ENCODE measurements at places on chromosomes 4 and X. TPM values are rescaled to one million over a fixed set of nuclear protein-coding genes. Genes with fewer than 3 reads are reported as not detected.

DNA sequence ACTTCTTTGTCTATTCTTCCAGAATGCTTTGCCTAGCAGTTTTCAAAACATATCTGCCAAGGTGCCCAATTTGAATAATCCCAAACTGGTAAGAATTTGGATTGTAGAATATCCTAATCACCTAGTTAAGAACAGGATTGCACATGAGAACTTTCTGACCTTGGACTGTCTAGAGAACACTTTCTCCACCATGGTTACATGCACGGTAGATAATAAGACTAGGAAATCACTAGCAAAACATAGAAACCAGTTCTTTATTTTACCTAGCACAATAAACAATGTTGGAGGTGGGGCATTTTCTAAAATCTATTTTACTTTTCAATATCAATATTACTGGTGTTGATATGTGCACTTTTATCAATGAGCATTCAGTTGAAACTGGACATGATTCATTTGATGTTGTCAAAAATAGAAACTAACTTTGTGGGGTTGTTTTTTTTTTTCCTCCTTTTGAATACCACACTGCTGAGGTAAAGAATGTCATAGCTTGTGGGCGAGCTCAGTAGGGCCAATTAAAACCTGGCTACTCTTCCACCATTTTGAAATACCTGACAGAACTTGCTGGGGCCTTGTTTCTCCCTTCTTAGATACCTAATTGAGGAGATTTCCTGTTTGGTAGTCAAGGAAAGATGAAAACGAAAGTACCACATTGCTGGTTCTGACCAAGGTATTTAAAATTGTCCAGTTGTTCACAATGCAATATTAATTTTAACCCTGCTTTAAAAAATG lies 10.4 kb downstream of the MID1IP1 start:
- no peak overlapping the region for H3K27ac ChIP-seq
- no peaks in the 10 kb centered on the region for H3K36me3 ChIP-seq
- no peaks in the 10 kb centered on the region for H3K27me3 ChIP-seq
- H3K4me3 ChIP-seq = no peak overlapping the region
- H3K4me1 ChIP-seq = no peaks in the 10 kb centered on the region
- no peak for DNase-seq

Gene COL4A6
- total RNA-seq = 3.3 TPM

GRCh38 chr4:141275834-141276233 lies 55.1 kb downstream of the ZNF330 start:
- no peak for DNase-seq
- no peak overlapping the region for H3K4me3 ChIP-seq
- no peaks in the 10 kb centered on the region for H3K27me3 ChIP-seq
- H3K4me1 ChIP-seq = no peaks in the 10 kb centered on the region
- no peaks in the 10 kb centered on the region for H3K36me3 ChIP-seq
- no peak overlapping the region for H3K27ac ChIP-seq

GRCh38 chr4:182067828-182068227 lies 175.4 kb upstream of the TENM3 start:
- no peak overlapping the region for H3K27ac ChIP-seq
- H3K36me3 ChIP-seq = no peaks in the 10 kb centered on the region
- H3K4me3 ChIP-seq = no peak overlapping the region
- H3K27me3 ChIP-seq = no peaks in the 10 kb centered on the region

DNA sequence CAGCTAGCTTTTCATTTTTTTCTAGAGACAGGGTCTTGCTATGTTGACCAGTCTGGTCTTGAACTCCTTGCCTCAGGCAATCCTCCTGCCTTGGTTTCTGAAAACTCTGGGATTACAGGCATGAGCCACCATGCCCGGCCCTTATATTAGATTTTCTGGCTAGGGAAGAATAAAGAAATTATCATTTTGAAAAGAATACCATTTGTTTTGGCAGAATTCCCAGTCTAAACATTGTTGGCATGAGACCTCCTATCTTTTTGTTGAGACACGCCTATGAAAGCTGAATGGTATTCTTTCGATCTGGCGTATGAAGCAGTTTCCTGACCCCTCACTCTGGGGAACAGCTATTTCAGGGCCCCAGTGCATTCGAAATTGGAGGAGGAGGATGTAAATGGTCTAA lies 107.0 kb downstream of the REPS2 start:
- no peaks in the 10 kb centered on the region for H3K36me3 ChIP-seq
- no peak for DNase-seq
- no peak overlapping the region for H3K4me3 ChIP-seq

Gene UGT8
- 42.2 TPM for total RNA-seq

DNA sequence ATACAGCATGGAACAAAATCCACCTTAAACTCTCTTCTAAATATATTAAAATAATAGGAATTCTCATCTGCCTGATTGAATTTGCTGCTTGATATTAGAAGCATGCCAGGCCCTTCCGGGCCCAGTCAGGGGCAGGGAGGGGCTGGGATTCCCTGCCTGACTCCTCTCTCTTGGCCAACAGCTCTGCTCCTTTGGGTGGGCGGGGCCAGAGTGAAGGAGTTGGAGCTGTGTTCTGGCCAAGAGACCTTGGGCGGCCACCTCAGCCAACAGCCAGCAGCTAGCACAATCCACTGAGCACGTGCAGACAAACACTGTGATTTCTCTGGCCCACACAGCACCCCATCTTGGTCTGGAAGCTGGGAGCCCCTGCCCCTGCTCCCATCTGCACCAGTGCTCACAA lies 140.3 kb downstream of the PJA1 start:
- no peaks in the 10 kb centered on the region for H3K4me1 ChIP-seq
- H3K4me3 ChIP-seq = no peak overlapping the region
- H3K27me3 ChIP-seq = no peaks in the 10 kb centered on the region
- H3K36me3 ChIP-seq = no peaks in the 10 kb centered on the region
- DNase-seq = peak; percentile 58

Gene STS
- total RNA-seq = 13.4 TPM

GRCh38 chr4:109233570-109233969 lies 68.9 kb downstream of the COL25A1 start:
- DNase-seq = no peak
- no peaks in the 10 kb centered on the region for H3K4me1 ChIP-seq
- H3K4me3 ChIP-seq = no peak overlapping the region
- H3K36me3 ChIP-seq = no peaks in the 10 kb centered on the region
- no peaks in the 10 kb centered on the region for H3K27me3 ChIP-seq
- H3K27ac ChIP-seq = no peak overlapping the region

GRCh38 chr4:101279377-101279871 lies 67.9 kb downstream of the PPP3CA start:
- no peak overlapping the region for H3K27ac ChIP-seq
- no peak for DNase-seq
- H3K27me3 ChIP-seq = no peaks in the 10 kb centered on the region
- no peak overlapping the region for H3K4me3 ChIP-seq

GRCh38 chr4:82645936-82646565 lies 84.3 kb upstream of the TMEM150C start:
- no peaks in the 10 kb centered on the region for H3K27me3 ChIP-seq
- no peak overlapping the region for H3K27ac ChIP-seq
- no peak for DNase-seq
- H3K36me3 ChIP-seq = no peaks in the 10 kb centered on the region
- H3K4me1 ChIP-seq = no peaks in the 10 kb centered on the region
- no peak overlapping the region for H3K4me3 ChIP-seq

Gene HPGDS
- 7.4 TPM for total RNA-seq

- no peak overlapping the region for H3K4me3 ChIP-seq
- no peak overlapping the region for H3K27ac ChIP-seq
- H3K27me3 ChIP-seq = no peaks in the 10 kb centered on the region
- no peak for DNase-seq
- H3K4me1 ChIP-seq = no peaks in the 10 kb centered on the region
Observed at GRCh38 chr4:47784222-47784621, 53.6 kb downstream of the CORIN start.

DNA sequence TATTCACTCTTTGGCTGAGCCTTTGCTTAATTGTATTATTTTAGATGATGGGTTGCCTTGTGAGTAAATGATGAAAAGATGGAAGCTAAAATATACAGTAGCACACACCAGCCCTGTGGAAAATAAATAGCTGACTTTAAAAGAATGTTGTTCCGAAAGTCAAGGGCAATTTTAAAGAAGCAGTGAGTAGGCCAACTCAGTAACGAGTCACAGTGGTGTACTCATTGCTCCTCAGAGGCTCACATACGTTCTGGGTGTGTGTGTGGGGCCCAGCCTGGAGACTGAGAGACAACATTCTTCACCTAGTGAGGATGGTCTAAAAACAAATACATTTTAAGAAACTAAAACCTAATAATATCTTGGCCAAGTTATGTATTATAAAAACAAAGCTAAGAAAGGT lies 640.3 kb downstream of the TRIML1 start:
- H3K27me3 ChIP-seq = no peaks in the 10 kb centered on the region
- no peaks in the 10 kb centered on the region for H3K4me1 ChIP-seq
- no peak overlapping the region for H3K27ac ChIP-seq
- no peak for DNase-seq
- H3K36me3 ChIP-seq = no peaks in the 10 kb centered on the region

Gene ZCCHC18
- 0.79 TPM for total RNA-seq

DNA sequence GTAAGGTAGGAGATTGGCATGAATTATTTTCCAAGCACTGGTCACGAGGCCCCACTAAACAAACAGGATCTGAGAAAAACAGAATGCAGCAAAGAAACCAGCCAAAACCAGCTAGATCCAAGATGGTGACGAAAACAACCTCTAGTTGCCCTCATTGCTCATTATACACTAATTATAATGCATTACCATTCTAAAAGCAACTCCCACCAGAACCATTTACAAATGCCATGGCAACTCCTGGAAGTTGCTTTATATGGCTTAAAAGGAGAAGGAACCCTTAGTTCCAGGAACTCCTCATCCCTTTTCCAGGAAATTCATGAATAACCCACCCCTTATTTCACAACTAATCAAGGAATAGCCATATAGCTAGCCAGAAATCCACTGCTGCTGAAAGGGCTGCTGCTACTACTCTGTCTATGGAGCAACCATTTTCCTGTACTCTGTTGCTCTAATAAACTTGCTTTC lies 69.3 kb downstream of the ABCB7 start:
- no peaks in the 10 kb centered on the region for H3K36me3 ChIP-seq
- no peak overlapping the region for H3K27ac ChIP-seq
- no peak overlapping the region for H3K4me3 ChIP-seq
- DNase-seq = peak; percentile 0

- H3K27ac ChIP-seq = no peak overlapping the region
- no peaks in the 10 kb centered on the region for H3K4me1 ChIP-seq
- no peaks in the 10 kb centered on the region for H3K36me3 ChIP-seq
- DNase-seq = no peak
Observed at GRCh38 chr4:104571341-104571740, 76.6 kb upstream of the CXXC4 start.

DNA sequence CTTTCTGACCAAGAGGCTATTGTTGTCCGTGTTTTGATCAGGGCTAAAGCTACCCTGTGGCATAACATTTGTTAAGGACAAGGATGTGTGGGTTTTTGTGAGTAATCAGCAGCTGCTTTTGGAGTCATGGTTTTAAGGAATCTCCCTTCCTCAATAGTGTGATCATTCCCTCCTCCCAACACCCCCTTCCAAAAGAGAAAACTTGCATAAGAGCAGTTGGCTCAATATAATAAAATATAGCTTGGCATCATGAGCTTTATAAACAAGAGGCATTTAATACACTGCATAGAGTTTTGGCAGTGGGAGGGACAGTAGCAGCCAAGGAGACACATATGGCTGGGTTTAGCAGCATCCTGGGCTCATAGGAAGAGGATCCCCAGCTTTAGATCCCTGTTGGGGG lies 84.7 kb downstream of the NHS start:
- H3K27me3 ChIP-seq = peaks cover 10% of the 10 kb centered on the region
- H3K27ac ChIP-seq = no peak overlapping the region
- no peak for DNase-seq
- no peaks in the 10 kb centered on the region for H3K36me3 ChIP-seq
- no peaks in the 10 kb centered on the region for H3K4me1 ChIP-seq

DNA sequence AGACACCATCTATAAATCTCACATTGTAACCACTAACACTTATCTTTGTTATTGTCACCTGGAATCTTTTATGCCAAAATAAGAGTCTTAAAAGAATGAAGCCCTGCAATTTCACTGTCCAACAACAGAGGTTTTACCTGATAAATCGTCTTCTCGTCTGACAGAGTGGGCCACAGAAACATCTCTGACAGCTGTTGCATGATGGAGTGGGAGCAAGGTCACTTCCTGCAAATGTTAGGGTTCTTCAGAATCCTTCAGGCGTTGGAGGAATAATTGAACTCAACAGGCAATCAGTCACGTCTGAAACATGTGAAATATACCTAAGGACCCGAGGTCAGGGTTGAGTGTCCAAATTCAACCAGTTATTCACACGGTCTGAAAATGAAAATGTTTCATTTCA lies 353.6 kb downstream of the TRIML1 start:
- H3K4me1 ChIP-seq = no peaks in the 10 kb centered on the region
- no peak for DNase-seq
- H3K27ac ChIP-seq = no peak overlapping the region
- no peaks in the 10 kb centered on the region for H3K36me3 ChIP-seq

GRCh38 chrX:13699183-13699826 lies 10.4 kb downstream of the RAB9A start:
- H3K36me3 ChIP-seq = no peaks in the 10 kb centered on the region
- no peak for DNase-seq
- H3K27me3 ChIP-seq = peaks cover 13% of the 10 kb centered on the region
- no peak overlapping the region for H3K4me3 ChIP-seq
- H3K27ac ChIP-seq = no peak overlapping the region

GRCh38 chr4:140047786-140048185 lies 106.2 kb downstream of the MAML3 start:
- no peak overlapping the region for H3K4me3 ChIP-seq
- H3K27me3 ChIP-seq = no peaks in the 10 kb centered on the region
- H3K4me1 ChIP-seq = peaks cover 8% of the 10 kb centered on the region
- no peak for DNase-seq
- H3K36me3 ChIP-seq = no peaks in the 10 kb centered on the region

Gene CT55
- not detected for total RNA-seq

GRCh38 chr4:143289370-143289769 lies 47.3 kb upstream of the GAB1 start:
- H3K4me1 ChIP-seq = no peaks in the 10 kb centered on the region
- no peak for DNase-seq
- H3K27ac ChIP-seq = no peak overlapping the region
- no peak overlapping the region for H3K4me3 ChIP-seq
- H3K36me3 ChIP-seq = no peaks in the 10 kb centered on the region

Gene MAGEA10
- total RNA-seq = not detected

GRCh38 chr4:111433441-111433840 lies 711.8 kb upstream of the FAM241A start:
- no peaks in the 10 kb centered on the region for H3K4me1 ChIP-seq
- H3K4me3 ChIP-seq = no peak overlapping the region
- DNase-seq = no peak

DNA sequence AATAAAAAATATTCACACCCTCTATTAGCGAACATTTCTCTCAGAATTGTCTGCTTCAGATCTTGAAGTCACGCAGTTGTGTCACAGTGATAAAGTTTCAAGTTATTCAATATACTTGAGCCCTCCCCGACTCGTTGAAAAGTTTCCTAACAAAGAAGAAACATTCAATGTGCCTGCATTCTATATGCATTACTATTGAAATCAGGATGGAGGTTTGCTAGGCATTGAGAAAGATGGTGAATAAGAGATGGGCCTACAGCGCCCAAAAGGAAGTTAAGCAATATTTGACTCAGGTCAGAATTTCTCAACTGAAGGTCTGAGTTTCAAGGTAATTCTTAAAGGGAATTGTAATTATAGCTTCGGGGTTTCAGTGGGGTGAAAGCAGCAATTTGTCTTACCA lies 6.1 kb downstream of the TCEANC start:
- peaks cover 4% of the 10 kb centered on the region for H3K36me3 ChIP-seq
- no peak overlapping the region for H3K4me3 ChIP-seq
- H3K27me3 ChIP-seq = peaks cover 5% of the 10 kb centered on the region
- no peaks in the 10 kb centered on the region for H3K4me1 ChIP-seq
- DNase-seq = no peak
